ENCODE measurements at places on chromosomes 5 and 9. TPM values are rescaled to one million over a fixed set of nuclear protein-coding genes. Genes with fewer than 3 reads are reported as not detected.

DNA sequence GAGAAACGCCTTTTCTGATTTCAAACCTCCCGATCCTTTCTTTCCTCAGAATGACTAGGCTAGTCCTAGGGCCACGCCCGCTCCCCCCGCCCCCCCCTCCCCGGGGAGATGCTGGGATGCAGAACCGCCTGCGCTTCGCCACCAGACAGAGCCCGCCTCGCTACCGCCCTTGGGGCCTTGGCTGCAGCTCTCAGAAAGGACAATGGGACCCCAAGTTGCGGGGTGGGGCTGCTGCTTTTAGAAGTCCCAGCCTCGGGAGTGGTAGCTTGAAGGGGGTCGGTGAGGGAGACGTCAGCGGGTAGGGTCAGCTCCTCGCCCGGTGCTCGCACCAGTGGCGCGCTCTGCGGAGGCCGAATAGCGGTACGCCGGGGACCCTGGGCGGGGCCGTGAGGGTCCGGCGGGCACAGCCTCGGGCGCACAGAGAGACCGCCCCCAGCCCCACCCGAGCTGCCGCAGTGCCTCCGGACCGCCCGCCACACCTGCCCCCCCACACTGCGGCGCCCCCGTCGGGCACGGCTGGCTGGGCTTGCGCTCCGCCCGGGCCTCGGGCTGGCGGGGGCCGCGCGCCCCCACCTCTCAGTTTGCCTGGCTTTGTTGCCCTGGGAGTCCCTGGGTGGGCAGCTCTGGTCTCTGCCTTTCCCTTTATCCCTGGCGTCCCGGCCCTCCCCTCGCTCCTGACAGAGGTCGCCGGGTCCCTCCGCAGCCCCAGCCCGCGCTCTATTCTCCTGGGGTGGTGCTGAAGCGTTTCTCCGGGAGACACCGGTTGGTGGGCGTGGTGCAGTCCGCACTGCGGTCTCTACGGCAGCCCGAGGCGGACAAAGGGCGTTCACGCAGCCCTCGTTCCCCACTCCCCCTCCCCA, 1.2 kb downstream of the MAP1B start:
- DNase-seq = peak; percentile 72

DNA sequence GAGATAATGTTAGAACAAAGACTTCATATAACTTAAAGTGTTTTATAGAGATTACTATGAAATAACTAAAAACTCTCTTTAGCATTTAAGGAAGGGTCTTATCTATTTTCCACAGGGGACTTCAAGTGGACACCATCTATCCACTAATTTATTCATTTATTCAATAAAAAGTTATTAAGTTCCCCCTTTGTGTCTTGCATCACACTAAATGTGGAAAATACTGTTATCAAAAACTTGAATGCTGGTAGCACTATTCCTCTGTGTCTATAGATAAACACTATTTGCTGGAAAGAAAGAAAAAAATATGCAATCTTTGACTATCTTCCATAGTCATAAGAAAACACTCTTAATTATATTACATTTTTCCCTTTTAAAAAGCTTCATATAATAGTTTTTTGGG, 20.1 kb upstream of the ZNF622 start:
- no peak for DNase-seq

Gene PTGS1
- total RNA-seq = not detected

GRCh38 chr9:90517103-90517502, 125.5 kb downstream of the DIRAS2 start:
- DNase-seq = no peak

Gene TMOD1
- 0.81 TPM for total RNA-seq

DNA sequence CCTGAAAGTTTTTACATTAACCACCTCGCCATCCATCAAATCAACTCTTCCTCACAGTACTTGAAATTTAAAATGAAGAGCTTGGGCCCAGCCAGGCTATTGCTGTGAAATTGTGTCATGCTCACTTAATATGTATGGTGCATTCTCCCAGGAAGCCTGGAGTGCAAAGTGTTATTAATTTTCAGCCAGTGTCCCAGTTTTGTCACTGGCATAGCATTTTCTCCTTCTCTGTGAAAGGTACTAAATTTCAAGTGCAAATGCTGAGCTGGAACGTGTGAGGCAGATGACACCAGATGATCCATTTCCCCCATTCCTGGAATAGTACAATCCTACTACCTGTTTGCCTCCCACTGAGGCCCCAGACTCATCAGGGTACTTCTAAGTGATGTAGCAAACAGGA, 397.6 kb upstream of the ACTBL2 start:
- DNase-seq = no peak

DNA sequence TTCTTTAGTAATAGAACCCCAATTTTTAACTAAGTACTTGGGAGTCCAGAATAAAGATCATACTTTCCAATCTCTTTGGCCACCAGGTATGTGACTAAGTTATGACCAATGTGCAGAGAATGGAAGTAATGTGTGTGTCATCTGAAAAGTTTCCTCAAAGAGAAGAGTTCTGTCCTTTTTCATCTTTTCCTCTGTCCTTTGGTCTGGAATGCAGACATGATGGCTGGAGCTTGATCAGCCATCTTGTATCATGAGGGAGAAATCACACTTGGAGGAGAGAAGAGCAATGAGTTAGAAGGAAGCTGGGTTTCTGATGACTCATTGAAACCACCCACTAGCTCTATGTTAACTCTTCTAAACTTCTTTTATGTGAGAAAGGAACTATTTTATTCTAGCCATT, 5.5 kb upstream of the CPEB4 start:
- peak; percentile 41 for DNase-seq

- DNase-seq = no peak
Observed at GRCh38 chr9:135486267-135487065, 6.9 kb downstream of the PPP1R26 start.

Gene SPATA31E1
- not detected for total RNA-seq

GRCh38 chr9:126159430-126160060, 167.1 kb upstream of the MVB12B start:
- no peak for DNase-seq

- DNase-seq = no peak
Observed at GRCh38 chr9:134175808-134176598, 11.6 kb upstream of the RNU6ATAC start.

DNA sequence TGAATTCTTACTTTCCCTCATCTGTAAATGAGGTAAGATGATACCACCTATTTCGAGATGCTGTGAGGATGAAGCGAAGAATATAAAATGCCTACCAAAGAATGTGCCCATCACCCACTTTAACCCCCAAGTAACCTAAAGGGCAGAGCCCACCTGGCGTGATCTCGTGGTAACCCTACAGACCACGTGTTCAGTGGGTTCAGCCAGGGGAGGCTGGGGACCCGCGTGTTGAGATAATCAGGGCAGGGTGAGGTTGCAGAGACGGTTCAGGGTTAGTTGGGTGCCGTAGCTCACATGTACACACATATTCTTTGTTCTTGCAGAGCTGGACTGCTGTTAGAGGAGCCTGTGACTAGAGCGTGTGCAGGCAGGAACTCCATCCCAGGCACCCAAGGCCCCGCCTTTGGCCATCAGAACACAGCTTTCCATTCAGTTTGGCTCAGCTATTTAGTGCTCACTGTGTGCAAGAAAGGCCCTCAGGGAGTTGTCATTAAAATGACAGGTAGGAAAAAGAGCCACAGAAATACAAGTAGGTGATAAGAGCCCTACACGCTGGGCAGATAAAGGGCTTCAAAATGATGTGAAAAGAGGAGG, 56.5 kb upstream of the HAND1 start:
- no peak for DNase-seq

- DNase-seq = no peak
Observed at GRCh38 chr5:54870271-54870670, 115.1 kb downstream of the ESM1 start.

Measured in A172 (cell line).